ENCODE measurements at places on chromosomes 7 and 10.
A peak's percentile ranks its signal among the peaks of the same experiment; 100 is the strongest.

DNA sequence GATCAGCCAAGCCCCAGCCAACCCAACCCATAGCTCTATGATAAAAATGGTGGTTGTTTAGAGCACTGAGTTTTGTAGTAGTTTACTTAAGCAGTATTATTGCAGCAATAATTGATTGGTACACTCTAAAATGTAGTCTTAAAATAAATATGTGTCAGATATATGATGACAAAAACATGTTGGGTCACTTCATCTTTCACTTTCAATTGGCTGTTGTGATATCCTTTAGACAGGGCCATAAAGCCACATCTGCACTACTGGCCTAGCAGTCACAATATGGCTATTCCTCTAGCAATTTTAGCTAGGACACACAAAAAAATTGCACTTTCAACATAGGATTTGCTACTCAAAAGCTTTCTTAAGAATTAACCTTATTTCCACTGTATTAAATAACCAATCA is 5.9 kb upstream of the CAV1 start:
- DNase-seq: no peak

- no peak for DNase-seq
Measured at GRCh38 chr10:34760606-34761005, 54.5 kb downstream of the PARD3 start.

DNA sequence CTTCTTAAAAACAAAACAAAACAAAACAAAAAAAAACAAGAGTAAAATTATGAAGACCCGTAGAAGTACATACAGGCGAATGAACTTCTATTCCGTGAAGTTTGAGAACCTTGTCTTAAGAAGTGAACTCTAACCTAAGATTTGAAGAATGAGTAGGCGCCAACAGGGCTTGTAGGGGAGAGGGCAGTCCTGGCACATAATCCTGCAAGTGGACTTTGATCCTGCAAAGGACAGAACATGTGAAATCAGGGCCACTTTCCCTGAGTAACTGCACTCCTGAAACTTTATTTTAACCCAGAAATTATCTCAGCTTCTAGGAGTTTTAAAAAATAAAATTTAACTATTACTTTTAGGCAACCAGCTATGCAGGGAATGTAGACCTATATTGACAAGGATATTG is 62.0 kb downstream of the GNAT3 start:
- no peak for DNase-seq

DNA sequence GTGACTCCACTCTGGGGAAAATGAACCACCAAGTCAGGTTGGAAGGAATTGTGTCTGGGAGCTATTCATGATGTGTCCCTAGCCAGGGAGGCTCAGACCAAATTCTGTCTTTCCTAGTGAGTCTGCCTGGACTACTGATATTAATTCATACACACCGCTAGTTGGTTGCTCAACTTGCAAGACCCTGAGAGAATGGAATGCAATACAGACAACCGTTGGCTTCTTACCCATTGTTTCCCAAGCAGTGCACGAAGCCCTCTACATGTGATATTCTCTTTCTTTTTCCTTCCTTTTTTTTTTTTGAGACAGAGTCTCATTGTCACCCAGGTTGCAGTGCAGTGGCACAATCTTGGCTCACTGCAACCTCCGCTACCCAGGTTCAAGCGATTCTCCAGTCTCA is 19.4 kb upstream of the SRGN start:
- DNase-seq: no peak

DNA sequence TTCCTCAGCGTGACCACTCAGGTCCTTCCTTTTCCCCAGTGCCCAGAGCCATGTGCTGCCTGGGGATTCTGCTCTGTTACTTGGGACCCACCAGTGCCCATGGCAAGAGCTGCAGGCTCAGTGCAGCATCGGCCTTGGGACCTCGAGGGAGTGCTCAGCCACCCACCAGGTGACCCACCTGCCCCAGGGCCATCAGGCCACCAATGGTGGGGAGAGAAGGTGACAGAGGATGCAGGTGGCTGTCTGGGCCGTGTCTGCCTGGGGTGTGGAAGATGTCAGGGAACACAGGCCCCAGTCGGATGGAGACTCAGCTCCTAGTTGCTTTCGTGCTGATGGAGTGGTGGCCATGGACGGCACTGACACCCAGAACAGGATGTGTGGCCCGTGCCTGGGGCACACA is 104.7 kb upstream of the FAM20C start:
- no peak for DNase-seq

DNA sequence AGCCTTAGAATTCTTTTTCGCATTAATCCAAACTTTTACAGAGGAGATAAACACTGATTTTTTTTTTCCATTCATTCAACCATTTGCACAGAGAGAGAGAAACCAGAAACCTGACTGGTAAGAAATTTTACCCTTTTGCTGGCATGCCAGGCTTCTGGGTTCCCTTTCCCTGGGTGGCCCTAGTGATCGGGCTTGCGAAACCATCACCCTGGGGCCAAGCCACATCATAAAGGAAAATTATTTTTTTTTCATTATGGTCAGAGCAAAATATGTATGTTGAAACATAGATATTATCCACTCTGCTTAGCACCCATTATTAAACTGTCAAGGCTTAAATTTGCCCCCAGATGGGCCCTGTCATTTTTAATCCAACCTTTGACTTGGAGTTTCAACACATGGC is 55.4 kb upstream of the INHBA start:
- DNase-seq: no peak

GRCh38 chr10:127293640-127294039 is 97.2 kb upstream of the INSYN2A start:
- no peak for DNase-seq

GRCh38 chr7:83040484-83040883 is 122.2 kb downstream of the PCLO start:
- DNase-seq: no peak

DNA sequence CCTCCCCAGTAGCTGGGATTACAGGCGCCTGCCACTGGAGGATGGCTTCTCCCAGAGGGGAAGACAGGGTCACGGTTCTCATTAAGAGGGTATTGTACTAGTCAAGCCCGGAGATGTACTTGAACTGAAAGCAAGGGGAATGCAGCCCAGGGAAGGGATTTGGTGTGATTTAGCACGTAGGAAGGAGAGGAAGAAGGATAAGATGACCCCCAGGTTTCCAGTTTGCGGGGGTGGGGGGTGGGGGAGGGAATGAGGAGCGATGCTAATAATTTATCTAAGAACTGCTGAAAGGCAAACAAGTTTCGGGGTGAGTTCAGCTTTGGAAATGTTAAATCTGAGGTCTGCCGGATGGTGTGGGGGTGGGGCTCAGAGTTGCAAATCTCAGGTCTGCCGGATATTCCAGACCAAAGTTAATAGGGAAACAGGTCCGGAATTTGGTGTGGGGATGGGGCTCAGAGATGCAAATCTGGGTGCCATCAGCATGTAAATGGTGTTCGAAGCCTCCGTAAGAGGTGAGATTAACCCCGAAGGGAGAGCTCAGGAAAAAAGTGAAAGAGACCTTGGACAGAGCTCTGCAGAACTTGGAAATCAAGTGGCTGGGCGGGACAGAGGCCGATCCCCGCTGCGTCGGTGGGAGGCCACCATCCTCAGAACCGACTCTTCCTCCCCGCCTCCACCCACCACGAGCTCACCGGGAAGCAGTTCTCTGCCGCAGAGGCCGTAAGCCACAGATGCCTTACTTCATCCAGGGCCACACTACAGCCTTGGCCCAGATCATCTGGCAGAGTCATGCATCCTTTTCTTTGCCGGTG is 1.6 kb upstream of the SEPHS1 start:
- peak; percentile 60 for DNase-seq

- DNase-seq: no peak
Measured at GRCh38 chr10:4345877-4346646, 479.9 kb upstream of the AKR1E2 start.

DNA sequence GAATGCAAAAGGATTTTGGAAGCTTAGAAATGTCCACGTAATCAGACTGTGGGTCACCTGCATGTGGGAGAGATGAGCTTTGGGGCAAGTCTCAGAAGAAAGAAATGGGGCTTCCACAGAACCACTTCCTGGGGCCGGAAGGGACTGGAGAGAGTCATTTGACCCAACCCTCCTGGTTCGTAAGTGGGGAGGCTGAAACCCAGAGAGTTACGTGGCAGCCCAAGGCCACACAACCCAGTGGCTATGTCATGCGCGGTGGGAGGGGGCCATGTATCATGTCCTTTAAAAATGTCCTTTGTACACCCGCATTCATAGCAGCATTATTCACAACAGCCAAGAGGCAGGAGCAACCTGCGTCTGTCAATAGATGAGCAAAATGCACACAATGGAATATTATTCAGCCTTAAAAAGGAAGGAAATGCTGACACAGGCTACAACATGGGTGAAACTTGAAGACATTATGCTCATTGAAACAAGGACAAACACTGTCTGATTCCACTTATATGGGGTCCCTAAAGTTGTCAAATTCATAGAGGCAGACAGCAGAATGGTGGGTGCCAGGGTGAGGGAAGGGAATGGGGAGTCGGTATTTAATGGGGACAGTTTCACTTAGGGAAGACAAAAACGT is 15.1 kb downstream of the CAMK2B start:
- DNase-seq: no peak

GRCh38 chr10:112615269-112615668 is 168.3 kb downstream of the VTI1A start:
- no peak for DNase-seq

- no peak for DNase-seq
Measured at GRCh38 chr7:50531928-50532327, 33.3 kb downstream of the DDC start.

DNA sequence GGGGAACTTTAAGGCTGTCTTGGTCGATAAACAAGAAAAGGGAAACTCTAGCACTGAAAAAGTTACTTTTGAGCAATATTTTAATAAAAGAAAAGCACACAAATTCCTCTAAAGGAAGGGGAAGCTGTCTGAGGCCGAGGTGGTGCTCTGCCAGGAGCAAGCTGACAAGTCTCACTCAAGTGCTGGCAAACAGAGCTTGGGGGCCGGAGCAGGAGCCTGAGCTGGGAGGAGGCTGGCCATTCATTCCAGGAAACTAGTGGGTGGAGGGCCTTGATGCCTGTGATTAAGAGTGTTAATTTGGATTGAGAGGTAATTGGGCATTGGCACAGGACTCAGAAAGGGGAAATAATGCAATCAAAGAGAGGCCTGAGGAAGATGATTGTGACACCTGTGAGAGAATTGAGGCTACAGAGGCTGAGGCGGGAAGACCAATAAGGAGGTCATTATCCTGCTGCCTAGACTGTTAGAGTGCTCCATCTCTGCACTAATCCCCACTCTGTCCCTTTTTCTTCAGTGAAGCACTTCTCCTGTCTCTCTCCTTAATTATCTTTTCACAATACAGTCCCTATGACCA is 154.9 kb upstream of the COL1A2 start:
- DNase-seq: no peak

- no peak for DNase-seq
Measured at GRCh38 chr7:90387470-90388240, 15.6 kb upstream of the CLDN12 start.

GRCh38 chr7:97130417-97131139 is 13.1 kb downstream of the SDHAF3 start:
- peak; percentile 54 for DNase-seq

DNA sequence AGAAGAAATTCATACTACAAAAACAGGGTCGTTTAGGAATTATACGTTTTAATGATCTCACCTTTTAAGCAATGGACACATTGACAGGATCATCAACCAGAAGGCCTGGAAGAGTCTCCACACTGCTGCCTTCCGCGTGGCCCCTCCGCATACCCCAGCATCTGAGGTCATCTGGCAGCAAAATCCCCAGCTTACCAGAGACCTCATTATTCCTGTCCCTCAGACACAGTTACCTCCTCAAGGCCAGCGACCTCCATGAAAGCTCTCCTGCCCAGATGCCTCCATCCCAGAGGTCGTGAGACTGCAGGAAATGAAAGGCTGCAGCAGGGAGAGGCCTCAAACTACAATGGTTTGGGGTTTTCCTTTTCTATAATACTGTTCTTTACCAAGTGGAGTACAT is 14.8 kb upstream of the GSAP start:
- no peak for DNase-seq

DNA sequence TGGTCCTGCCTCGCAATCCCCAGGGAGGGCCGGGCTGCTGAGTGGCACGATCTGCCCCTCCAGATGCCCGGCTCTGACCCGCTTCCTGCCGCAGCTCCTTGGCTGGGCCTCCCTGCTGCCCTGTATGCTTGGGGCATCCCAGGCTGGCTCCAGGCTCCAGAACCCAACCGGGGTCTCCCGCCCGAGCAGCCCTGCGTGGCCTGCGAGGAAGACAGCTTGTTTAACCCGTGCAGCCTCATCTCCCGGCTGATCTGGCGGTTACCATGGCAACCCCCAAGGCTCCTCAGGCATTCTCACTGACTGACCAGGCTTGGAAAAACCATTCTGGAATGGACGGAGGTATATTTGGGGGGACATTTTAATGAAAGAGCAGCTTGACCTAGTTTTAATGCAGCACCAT is 232.4 kb upstream of the MYO3A start:
- DNase-seq: peak; percentile 83

- DNase-seq: no peak
Measured at GRCh38 chr10:1475098-1475591, 262.2 kb downstream of the ADARB2 start.

Measured in ecto neural progenitor cell (in vitro differentiated cells).